Chondrocyte (in vitro differentiated cells): ENCODE measurements at places on chromosomes 3 and 15.

DNA sequence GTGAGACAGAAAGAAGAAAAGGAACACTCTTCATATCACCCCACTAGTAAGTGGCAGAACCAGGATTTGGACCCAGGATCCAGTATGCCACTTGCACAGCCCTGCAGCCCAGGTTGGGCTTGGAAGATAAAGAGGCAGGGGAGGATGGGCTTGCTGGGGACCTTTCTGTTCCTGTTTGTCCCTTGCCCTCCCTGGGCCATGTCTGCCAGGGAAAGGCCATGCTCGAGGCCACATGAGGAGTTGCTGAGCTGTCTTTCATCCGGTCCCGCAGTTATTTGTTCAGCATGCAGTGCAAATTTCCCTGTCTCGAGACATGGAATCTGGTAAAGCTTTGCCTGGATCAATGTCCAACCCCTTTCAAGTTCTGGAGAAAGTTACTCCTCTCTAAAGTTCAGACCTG, 116.0 kb upstream of the MRPS22 start:
- no peaks in the 10 kb centered on the region for H3K36me3 ChIP-seq
- H3K27ac ChIP-seq: no peak overlapping the region
- no peak overlapping the region for H3K4me3 ChIP-seq

GRCh38 chr15:61687124-61687523, 373.1 kb downstream of the VPS13C start:
- H3K4me1 ChIP-seq: no peaks in the 10 kb centered on the region
- H3K36me3 ChIP-seq: no peaks in the 10 kb centered on the region
- DNase-seq: no peak
- no peak overlapping the region for H3K27ac ChIP-seq

- no peaks in the 10 kb centered on the region for H3K36me3 ChIP-seq
- DNase-seq: no peak
- H3K27ac ChIP-seq: no peak overlapping the region
- peaks cover 12% of the 10 kb centered on the region for H3K27me3 ChIP-seq
- H3K4me1 ChIP-seq: no peaks in the 10 kb centered on the region
Observed at GRCh38 chr15:93384886-93385285, 295.9 kb upstream of the RGMA start.

DNA sequence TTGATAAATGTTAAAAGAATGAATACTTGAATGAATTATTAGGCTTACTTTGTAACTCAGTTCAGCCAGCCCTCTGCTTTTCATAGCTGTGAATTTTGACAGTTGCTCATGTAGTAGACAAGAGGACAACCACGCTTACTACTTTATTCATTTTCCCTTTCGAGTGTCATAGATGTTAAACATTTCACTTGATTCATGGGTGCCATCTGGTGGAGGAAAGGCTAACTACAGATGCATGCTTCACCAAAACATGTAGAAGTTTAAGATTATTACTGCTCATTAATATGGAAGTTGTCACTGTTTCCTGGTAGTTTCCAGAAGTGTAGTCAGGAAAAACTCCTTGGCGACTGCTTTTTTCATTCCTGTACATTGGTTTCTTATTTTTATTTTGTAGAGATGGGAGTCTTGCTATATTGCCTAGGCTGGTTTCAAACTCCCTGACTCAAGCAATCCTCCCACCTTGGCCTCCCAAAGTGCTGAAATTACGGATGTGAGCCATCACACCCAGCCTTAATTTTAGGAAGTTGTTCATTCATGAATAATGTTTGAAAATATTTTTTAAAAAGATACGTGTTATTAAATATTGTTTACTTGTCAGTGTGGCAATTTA, 163.2 kb downstream of the B3GALNT1 start:
- peaks cover 5% of the 10 kb centered on the region for H3K4me1 ChIP-seq
- DNase-seq: no peak
- peaks cover 1% of the 10 kb centered on the region for H3K27me3 ChIP-seq
- no peak overlapping the region for H3K27ac ChIP-seq
- no peaks in the 10 kb centered on the region for H3K36me3 ChIP-seq

- H3K27me3 ChIP-seq: peaks cover 11% of the 10 kb centered on the region
- no peak for DNase-seq
- H3K27ac ChIP-seq: no peak overlapping the region
- no peak overlapping the region for H3K4me3 ChIP-seq
Observed at GRCh38 chr15:49521802-49522201, 98.8 kb downstream of the FGF7 start.

DNA sequence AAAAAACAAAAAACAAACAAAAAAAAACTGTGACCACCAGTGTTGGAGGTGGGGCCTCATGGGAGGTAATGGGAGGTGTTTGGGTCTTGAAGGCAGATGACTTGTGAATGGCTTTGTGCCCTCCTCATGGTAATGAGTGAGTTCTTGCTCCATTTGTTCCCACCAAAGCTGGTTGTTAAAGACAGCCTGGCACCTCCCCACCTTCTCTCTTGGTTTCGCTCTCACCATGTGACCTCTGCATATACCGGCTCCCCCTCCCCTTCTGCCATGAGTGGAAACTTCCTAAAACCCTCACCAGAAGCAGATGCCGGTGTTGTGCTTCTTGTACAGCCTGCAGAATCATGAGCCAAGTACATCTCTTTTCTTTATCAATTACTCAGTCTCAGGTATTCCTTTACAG, 61.5 kb upstream of the ATP11B start:
- no peaks in the 10 kb centered on the region for H3K27me3 ChIP-seq
- H3K4me1 ChIP-seq: peaks cover 12% of the 10 kb centered on the region
- no peak overlapping the region for H3K4me3 ChIP-seq

DNA sequence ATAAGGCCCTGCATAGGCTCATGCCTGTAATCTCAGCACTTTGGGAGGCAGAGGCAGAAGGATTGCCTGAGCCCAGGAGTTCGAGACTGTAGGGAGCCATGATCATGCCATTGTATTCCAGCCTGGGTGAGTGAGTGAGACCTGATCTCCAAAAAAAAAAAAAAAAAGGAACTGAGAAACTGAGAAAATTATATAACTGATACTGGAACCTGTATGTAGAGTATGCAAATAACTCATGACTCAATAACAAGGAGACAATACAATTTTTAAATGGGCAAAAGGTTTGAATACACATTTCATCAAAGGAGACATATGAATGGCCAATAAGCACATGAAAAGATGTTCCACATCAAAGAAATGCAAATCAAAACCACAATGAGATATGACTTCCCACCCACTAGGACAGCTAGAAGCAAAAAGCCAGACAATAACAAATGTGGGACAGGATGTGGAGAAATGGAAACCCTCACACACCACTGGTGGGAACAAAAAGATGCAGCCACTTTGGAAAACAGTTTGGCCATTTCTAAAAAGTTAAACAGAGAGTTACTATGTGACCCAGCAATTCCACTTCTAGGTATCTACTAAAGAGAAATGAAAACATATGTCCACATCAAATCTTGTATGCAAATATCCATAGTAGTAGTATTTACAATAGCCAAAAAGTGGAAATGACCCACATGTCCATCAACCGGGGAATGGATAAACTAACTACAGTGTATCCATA, 70.7 kb downstream of the IQSEC1 start:
- H3K27ac ChIP-seq: no peak overlapping the region
- no peaks in the 10 kb centered on the region for H3K27me3 ChIP-seq
- no peak overlapping the region for H3K4me3 ChIP-seq
- H3K36me3 ChIP-seq: no peaks in the 10 kb centered on the region

GRCh38 chr3:150033721-150034120, 63.0 kb upstream of the PFN2 start:
- no peak overlapping the region for H3K27ac ChIP-seq
- H3K4me1 ChIP-seq: peaks cover 32% of the 10 kb centered on the region
- H3K36me3 ChIP-seq: no peaks in the 10 kb centered on the region
- no peak overlapping the region for H3K4me3 ChIP-seq
- no peak for DNase-seq

- no peak for DNase-seq
- H3K4me3 ChIP-seq: no peak overlapping the region
- H3K36me3 ChIP-seq: peaks cover 13% of the 10 kb centered on the region
- no peak overlapping the region for H3K27ac ChIP-seq
Observed at GRCh38 chr3:16307832-16308531, 43.0 kb downstream of the OXNAD1 start.

DNA sequence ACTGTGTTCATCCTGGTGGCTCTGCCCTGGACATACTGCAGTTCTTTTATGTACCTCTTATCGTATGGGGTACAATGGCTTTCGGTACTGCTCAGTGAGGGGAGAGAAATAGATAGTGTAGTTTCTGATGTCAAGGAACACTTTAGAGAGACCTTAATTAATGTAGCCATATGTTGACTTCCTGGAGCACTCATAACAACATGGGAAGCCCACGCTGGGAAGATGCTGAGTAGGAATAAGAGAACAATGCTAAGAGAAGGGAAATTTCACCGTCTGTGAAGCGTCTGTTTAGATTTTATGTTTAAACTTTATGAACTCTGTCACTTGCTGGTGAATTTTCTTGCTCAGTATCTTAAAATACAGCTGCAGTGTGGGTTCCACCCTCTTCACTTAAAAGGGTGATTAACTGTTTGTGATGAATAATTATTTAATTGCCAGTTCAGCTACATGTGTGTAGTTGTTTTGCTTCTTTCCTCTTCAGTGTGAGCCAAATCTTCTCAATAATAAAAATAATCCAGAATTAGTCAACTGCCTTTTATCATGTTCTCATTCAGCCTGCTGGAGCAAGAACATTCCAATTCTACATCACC, 373.1 kb upstream of the TPRG1 start:
- H3K4me3 ChIP-seq: no peak overlapping the region
- no peak for DNase-seq
- peaks cover 2% of the 10 kb centered on the region for H3K36me3 ChIP-seq

DNA sequence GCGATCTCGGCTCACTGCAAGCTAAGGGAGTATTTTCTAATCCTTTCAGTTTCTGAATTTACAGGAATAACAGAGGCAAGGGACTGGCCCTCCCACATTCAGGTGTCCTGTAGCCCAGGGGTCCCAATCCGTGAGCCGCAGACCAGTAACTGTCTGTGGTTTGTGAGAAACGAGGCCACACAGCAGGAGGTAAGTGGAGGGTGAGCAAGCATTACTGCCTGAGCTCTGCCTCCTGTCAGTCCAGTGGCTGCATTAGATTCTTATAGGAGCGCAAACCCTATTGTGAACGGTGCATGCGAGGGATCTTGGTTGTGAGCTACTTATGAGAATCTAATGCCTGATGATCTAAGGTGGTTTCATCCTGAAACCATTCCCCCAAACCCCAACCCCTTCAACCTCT, 5.0 kb upstream of the IL17RC start:
- no peak overlapping the region for H3K4me3 ChIP-seq
- no peaks in the 10 kb centered on the region for H3K27me3 ChIP-seq
- H3K27ac ChIP-seq: no peak overlapping the region
- H3K36me3 ChIP-seq: no peaks in the 10 kb centered on the region

- H3K4me3 ChIP-seq: no peak overlapping the region
- H3K27ac ChIP-seq: no peak overlapping the region
- H3K36me3 ChIP-seq: no peaks in the 10 kb centered on the region
- no peak for DNase-seq
Observed at GRCh38 chr3:32843510-32844321, 25.9 kb downstream of the TRIM71 start.

GRCh38 chr15:85541744-85542143, 161.3 kb downstream of the AKAP13 start:
- peaks cover 4% of the 10 kb centered on the region for H3K36me3 ChIP-seq
- no peak for DNase-seq
- peaks cover 45% of the 10 kb centered on the region for H3K4me1 ChIP-seq
- no peak overlapping the region for H3K4me3 ChIP-seq
- no peaks in the 10 kb centered on the region for H3K27me3 ChIP-seq

GRCh38 chr3:141811348-141811747, 48.1 kb downstream of the GRK7 start:
- peaks cover 3% of the 10 kb centered on the region for H3K36me3 ChIP-seq
- no peaks in the 10 kb centered on the region for H3K27me3 ChIP-seq
- no peaks in the 10 kb centered on the region for H3K4me1 ChIP-seq
- no peak overlapping the region for H3K4me3 ChIP-seq
- H3K27ac ChIP-seq: no peak overlapping the region

DNA sequence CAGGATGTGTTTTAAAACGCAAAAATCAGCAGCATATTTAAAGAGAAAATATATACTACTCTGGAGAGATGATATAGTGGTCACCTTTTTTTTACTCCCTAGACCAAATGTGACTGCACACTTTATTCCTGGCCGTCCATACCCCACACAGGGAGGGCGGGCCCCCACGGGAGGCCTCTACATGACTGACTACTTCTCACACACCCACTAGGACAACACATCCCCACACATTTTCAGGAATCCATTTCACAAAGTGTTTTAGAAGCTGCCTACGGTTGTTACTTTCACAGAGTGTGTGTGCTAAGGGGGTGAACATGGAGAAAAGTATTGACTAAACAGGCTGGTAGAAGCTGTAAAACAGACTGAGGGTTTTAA, 67.9 kb downstream of the CHSY1 start:
- no peak for DNase-seq
- peaks cover 56% of the 10 kb centered on the region for H3K4me1 ChIP-seq
- H3K36me3 ChIP-seq: peaks cover 10% of the 10 kb centered on the region
- no peak overlapping the region for H3K4me3 ChIP-seq

GRCh38 chr3:45480218-45480617, 91.8 kb downstream of the LARS2 start:
- no peaks in the 10 kb centered on the region for H3K27me3 ChIP-seq
- DNase-seq: no peak
- H3K36me3 ChIP-seq: peaks cover 7% of the 10 kb centered on the region

DNA sequence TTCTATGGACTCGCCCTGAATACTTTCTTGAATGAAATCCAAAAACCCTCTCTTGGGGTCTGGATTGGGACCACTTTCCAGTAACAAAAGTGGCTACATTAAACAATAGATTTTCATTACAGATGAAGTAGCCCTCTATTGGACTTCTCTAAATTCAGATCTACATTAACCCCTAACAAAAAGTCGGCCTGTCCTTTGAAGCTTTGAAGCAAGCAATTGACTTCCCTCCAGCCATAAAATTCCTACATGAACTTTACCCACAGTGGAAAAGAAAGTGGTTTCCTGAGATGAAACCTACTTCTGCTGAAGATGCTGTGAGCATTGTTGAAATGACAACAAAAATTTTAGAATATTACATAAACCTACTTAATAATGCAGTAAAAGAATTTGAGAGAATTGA, 967.1 kb upstream of the ROBO1 start:
- H3K27ac ChIP-seq: no peak overlapping the region
- peaks cover 20% of the 10 kb centered on the region for H3K4me1 ChIP-seq

DNA sequence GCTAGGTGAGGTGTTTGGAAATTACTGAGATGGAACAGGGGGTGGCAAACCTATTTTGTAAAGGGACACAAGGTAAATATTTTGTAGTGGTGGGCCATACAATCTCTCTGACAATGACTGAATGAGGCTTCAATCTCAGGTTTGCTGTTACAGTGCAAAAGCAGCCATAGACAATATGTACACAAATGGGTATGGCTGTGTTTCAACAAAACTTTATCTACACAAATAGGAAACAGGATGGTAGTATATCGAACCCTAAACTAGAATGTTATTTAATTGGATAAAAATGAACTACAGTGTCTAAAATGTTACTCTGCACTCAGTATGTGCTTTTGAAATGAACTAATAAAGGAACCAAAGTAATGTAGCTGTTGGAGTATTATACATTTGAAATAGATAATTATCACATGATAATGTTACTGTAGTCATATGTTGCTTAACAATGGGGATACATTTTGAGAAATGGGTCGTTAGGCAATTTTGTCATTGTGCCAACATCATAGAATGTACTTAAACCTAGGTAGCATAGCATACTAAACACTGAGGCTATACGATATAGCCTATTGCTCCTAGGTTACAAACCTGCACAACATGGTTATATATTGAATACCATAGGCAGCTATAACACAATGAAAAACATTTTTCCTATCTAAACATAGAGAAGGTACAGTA, 495.2 kb upstream of the TBL1XR1 start:
- no peaks in the 10 kb centered on the region for H3K36me3 ChIP-seq
- no peak overlapping the region for H3K27ac ChIP-seq
- DNase-seq: no peak

- no peaks in the 10 kb centered on the region for H3K27me3 ChIP-seq
- H3K4me3 ChIP-seq: no peak overlapping the region
- peaks cover 12% of the 10 kb centered on the region for H3K36me3 ChIP-seq
- H3K27ac ChIP-seq: peak overlapping the region; percentile 78
Observed at GRCh38 chr3:123733805-123734526, 149.1 kb upstream of the HACD2 start.
